ENCODE measurements at places on chromosomes 3 and 15.

DNA sequence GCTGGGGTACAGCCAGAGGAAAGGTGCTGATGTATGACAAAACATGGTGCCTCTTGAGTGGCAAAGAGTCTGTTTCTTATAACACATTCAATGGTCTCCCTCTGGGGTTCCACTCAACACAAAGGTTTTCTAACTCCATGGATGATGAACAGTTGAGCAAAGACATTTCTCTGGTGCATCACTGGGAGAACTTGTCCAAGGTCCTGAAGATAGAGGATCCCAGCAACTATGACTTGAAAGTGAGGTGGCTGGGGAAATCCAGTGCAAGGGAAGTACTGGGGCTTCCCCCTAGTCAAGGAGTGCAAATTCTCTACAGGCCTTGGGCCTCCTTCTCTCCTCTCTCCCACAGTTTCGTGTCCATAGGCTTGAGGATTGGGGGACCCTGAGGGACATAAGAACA lies 431.1 kb downstream of the WDR72 start:
- DNase-seq: peak; percentile 8
- H3K4me3 ChIP-seq: no peak overlapping the region
- no peaks in the 10 kb centered on the region for H3K27me3 ChIP-seq
- H3K4me1 ChIP-seq: no peaks in the 10 kb centered on the region
- no peak overlapping the region for H3K27ac ChIP-seq
- H3K36me3 ChIP-seq: no peaks in the 10 kb centered on the region

- no peaks in the 10 kb centered on the region for H3K27me3 ChIP-seq
- no peaks in the 10 kb centered on the region for H3K36me3 ChIP-seq
- no peak overlapping the region for H3K27ac ChIP-seq
These were observed 536.4 kb downstream of the RSL24D1 start for GRCh38 chr15:54660356-54660755.

- H3K36me3 ChIP-seq: peaks cover 12% of the 10 kb centered on the region
- no peak overlapping the region for H3K27ac ChIP-seq
- H3K4me1 ChIP-seq: no peaks in the 10 kb centered on the region
- no peaks in the 10 kb centered on the region for H3K27me3 ChIP-seq
- H3K4me3 ChIP-seq: no peak overlapping the region
- DNase-seq: no peak
These were observed 69.0 kb downstream of the RBM6 start for GRCh38 chr3:50008931-50009330.

DNA sequence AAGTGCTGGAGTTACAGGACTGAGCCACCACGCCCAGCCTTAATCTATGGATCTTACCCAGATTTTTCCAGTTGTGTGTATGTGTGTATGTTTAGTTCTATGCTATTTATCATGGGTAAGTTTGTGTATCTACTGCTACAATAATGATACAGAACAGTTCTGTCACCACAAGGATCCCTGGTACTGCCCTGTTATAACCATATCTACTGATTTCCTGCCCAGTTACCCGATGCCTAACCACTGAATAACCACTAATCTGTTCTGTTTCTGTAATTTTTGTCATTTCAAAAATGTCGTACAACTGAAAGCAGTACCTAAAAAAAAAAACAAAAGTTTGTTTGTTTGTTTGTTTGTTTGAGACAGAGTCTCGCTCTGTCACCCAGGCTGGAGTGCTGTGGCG lies 123.7 kb upstream of the RAP2B start:
- H3K4me1 ChIP-seq: peaks cover 3% of the 10 kb centered on the region
- DNase-seq: no peak
- H3K27me3 ChIP-seq: no peaks in the 10 kb centered on the region
- H3K36me3 ChIP-seq: no peaks in the 10 kb centered on the region
- no peak overlapping the region for H3K27ac ChIP-seq

DNA sequence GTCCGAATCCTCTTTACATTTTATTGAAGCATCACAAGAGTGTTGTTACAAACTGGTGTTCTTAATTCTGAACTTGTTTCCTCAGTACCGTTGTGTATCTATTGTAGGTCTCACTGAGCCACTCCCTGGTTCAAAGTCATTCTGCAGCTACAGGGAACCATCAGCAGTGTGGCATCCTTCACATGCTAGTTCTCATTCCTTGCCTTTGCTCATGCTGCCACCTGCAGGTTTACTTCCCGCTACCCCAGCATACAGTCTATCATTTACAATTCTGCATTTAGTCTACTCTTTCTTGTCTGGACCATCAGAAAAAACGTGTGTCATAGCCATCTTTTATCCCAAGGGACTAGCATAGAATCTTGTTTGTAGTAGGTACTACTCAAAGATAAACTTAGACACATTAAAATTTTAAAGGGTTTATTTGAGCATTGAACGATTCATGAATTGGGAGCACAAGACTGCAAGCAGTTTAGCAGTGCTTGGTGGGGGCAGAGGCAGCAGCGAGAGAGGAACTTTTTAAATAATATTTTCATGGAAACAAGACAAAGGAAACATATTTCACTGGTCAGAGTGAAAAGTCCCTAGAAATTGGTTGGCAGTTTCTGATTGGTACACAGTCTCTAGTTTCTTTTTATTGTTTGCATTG lies 402.1 kb downstream of the CADM2 start:
- H3K27ac ChIP-seq: no peak overlapping the region
- H3K4me1 ChIP-seq: no peaks in the 10 kb centered on the region
- H3K4me3 ChIP-seq: no peak overlapping the region
- no peaks in the 10 kb centered on the region for H3K27me3 ChIP-seq
- DNase-seq: peak; percentile 19
- no peaks in the 10 kb centered on the region for H3K36me3 ChIP-seq

DNA sequence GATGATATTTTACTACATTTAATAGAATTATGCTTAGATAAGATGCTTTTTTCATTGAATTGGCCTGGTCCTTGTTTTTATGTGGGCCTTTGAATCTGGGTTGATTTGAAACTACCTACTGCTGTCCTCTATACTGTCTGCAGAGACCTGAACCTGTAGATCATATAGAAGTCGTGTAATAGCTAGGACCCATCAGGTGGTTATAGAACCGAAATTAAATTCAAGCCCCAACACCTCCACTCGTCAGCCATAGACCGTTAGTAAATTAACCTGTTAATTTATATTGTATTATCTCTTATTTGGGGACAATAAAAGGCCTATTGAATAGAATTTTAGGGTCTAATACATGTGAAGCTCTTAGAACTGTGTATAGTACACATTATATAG lies 108.4 kb downstream of the MBNL1 start:
- H3K27ac ChIP-seq: peak overlapping the region; percentile 69
- H3K36me3 ChIP-seq: peaks cover 19% of the 10 kb centered on the region
- no peaks in the 10 kb centered on the region for H3K27me3 ChIP-seq
- H3K4me3 ChIP-seq: no peak overlapping the region

- peaks cover 5% of the 10 kb centered on the region for H3K4me1 ChIP-seq
- H3K27ac ChIP-seq: no peak overlapping the region
- H3K36me3 ChIP-seq: peaks cover 4% of the 10 kb centered on the region
These were observed 17.2 kb downstream of the MYL3 start for GRCh38 chr3:46845860-46846623.

DNA sequence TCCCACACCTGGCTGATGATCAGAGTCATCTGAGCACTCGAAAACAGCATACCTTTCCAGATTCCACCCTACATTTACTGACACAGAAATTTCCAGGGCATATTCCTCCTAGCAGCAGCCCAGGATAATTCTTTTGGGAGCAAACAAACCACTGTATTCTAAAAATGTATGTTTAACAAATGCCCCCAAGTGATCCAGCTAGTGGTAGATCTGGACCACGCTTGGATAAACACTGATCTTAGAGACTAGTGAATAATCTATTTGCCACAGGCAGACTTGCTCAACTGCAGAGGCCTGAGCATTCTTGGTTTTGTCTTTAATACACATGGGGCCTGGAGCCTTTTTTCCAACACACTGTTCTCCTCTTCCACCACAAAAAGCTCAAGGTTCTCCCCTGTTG lies 89.6 kb downstream of the TM4SF4 start:
- H3K4me3 ChIP-seq: no peak overlapping the region
- H3K27ac ChIP-seq: no peak overlapping the region
- H3K4me1 ChIP-seq: no peaks in the 10 kb centered on the region
- DNase-seq: no peak
- no peaks in the 10 kb centered on the region for H3K36me3 ChIP-seq
- H3K27me3 ChIP-seq: peaks cover 9% of the 10 kb centered on the region

- DNase-seq: no peak
- H3K36me3 ChIP-seq: no peaks in the 10 kb centered on the region
- no peak overlapping the region for H3K4me3 ChIP-seq
- H3K27ac ChIP-seq: no peak overlapping the region
- no peaks in the 10 kb centered on the region for H3K27me3 ChIP-seq
- H3K4me1 ChIP-seq: no peaks in the 10 kb centered on the region
These were observed 324.1 kb downstream of the MECOM start for GRCh38 chr3:169339386-169339785.

- H3K27me3 ChIP-seq: peaks cover 9% of the 10 kb centered on the region
- H3K36me3 ChIP-seq: no peaks in the 10 kb centered on the region
- no peak for DNase-seq
- no peak overlapping the region for H3K4me3 ChIP-seq
- H3K4me1 ChIP-seq: no peaks in the 10 kb centered on the region
These were observed 45.6 kb upstream of the NMD3 start for GRCh38 chr3:161175506-161175905.

DNA sequence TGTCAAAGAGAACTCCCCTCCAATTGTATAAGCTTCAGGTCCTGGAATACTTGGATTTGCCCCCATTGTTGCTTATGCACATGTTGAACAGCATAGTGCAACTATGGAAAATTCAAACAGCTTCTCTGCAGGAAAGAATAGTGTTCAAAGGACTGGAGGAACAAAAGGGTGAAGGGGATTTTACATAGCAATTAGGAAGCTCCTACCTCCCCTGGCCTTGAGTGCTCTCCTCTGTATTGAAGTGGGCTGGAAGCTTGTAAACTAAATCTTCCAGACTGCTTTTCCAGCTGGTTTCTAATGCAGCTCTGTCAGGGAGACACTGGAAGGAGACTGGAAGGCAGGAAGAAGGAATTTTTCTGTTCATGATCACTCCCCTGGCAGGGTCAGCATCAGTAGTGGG lies 7.2 kb upstream of the ELP6 start:
- no peaks in the 10 kb centered on the region for H3K27me3 ChIP-seq
- H3K4me1 ChIP-seq: no peaks in the 10 kb centered on the region
- no peak overlapping the region for H3K27ac ChIP-seq
- no peak overlapping the region for H3K4me3 ChIP-seq
- DNase-seq: no peak

DNA sequence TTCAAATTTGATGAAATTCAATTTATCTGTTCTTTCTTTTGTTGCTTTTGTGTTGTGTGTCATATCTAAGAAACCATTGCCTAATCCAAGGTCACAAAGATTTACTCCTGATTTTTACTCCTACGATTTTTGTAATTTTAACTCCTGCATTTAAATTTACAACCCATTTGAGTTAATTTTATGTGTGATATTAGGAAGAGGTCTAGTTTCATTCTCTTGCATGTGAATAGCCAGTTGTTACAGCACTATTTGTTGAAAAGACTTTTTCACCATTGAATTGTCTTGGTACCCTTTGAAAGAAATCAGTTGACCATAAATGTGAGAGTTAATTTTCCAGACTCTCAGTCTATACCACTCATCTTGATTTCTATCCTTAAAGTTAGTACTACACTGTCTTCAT lies 23.9 kb downstream of the CRTAP start:
- peaks cover 21% of the 10 kb centered on the region for H3K36me3 ChIP-seq
- H3K4me1 ChIP-seq: peaks cover 7% of the 10 kb centered on the region
- DNase-seq: no peak
- H3K27ac ChIP-seq: no peak overlapping the region
